ENCODE measurements at places on chromosomes 7 and 10.

GRCh38 chr7:82036146-82036886 lies 266.5 kb upstream of the HGF start:
- no peaks in the 10 kb centered on the region for H3K27me3 ChIP-seq
- H3K4me3 ChIP-seq = no peak overlapping the region
- no peak for DNase-seq
- no peak overlapping the region for H3K27ac ChIP-seq
- no peaks in the 10 kb centered on the region for H3K36me3 ChIP-seq
- H3K4me1 ChIP-seq = no peaks in the 10 kb centered on the region

- H3K27ac ChIP-seq = no peak overlapping the region
- no peaks in the 10 kb centered on the region for H3K27me3 ChIP-seq
- H3K4me3 ChIP-seq = no peak overlapping the region
- no peak for DNase-seq
- no peaks in the 10 kb centered on the region for H3K4me1 ChIP-seq
- peaks cover 10% of the 10 kb centered on the region for H3K36me3 ChIP-seq
Observed at GRCh38 chr10:97764519-97764931, 7.3 kb downstream of the SFRP5 start.

- H3K27me3 ChIP-seq = no peaks in the 10 kb centered on the region
- H3K4me3 ChIP-seq = no peak overlapping the region
- H3K36me3 ChIP-seq = no peaks in the 10 kb centered on the region
- DNase-seq = no peak
- H3K27ac ChIP-seq = no peak overlapping the region
Observed at GRCh38 chr7:146494952-146495596, 378.5 kb downstream of the CNTNAP2 start.

DNA sequence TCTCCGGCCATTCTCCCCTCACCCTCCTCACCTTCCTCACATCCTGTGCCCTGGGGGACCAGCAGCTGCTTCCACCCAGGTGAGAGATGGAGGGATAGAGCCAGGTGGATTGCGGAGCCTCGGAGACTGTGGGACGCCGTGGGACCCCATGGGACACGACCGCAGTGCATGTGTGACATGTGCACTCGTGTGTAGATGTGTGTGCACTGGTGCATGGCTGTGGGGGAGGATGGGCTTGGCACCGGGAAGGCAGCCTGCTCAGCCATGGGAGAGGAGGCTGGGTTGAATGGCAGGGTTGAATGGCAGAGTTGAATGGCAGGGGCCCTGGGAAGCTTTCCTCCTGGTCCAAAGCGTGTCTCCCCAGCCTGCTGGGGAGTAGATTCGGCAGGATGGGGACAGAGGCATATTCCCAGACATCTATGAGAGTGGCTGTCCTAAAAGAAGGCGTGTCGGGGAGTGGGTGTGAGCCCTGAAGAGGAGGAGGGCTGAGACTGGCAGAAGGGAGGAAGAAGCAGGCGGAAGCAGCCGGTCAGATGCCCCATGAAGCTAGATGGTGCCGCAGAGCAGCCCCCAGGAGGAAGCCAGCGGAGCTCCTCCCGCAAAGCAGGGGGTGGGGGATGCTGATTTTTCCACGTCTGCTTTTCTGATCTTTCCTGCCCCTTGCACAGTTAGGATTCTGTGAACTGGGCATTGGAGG lies 815 bp downstream of the GIMAP8 start:
- DNase-seq = no peak
- no peaks in the 10 kb centered on the region for H3K36me3 ChIP-seq
- peak overlapping the region; percentile 40 for H3K4me3 ChIP-seq
- H3K27ac ChIP-seq = peak overlapping the region; percentile 66
- no peaks in the 10 kb centered on the region for H3K27me3 ChIP-seq
- H3K4me1 ChIP-seq = peaks cover 16% of the 10 kb centered on the region

- DNase-seq = no peak
- no peaks in the 10 kb centered on the region for H3K36me3 ChIP-seq
- peaks cover 8% of the 10 kb centered on the region for H3K4me1 ChIP-seq
- no peaks in the 10 kb centered on the region for H3K27me3 ChIP-seq
- no peak overlapping the region for H3K4me3 ChIP-seq
Observed at GRCh38 chr10:3835770-3836169, 50.8 kb upstream of the KLF6 start.

- H3K27me3 ChIP-seq = no peaks in the 10 kb centered on the region
- H3K4me3 ChIP-seq = no peak overlapping the region
- H3K36me3 ChIP-seq = no peaks in the 10 kb centered on the region
- H3K4me1 ChIP-seq = peaks cover 5% of the 10 kb centered on the region
Observed at GRCh38 chr7:135710417-135711138, 17.4 kb downstream of the SLC13A4 start.

GRCh38 chr10:45399113-45399512 lies 25.1 kb downstream of the ALOX5 start:
- H3K36me3 ChIP-seq = no peaks in the 10 kb centered on the region
- no peak for DNase-seq
- H3K4me1 ChIP-seq = no peaks in the 10 kb centered on the region

DNA sequence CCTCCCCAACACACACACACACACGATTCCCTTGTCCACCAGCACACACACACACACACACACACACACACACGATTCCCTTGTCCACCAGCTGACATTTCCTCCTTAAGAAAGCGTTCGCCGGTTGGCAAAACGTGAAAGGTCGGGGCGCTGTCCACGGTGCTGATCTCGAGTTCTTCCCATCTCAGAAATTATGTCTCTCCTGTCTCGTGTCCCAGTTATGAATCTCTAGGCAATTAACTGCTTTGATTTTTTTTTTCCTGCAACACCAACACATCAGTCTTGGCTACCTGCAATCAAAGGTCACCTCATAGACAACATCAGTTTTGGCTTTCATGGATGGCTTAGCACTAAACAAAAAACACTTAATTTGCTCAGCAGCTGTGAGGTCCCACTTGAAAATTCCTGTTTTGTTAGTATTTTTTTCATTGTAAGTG lies 1.9 kb downstream of the INA start:
- no peak overlapping the region for H3K4me3 ChIP-seq
- H3K36me3 ChIP-seq = no peaks in the 10 kb centered on the region
- no peak overlapping the region for H3K27ac ChIP-seq
- peaks cover 16% of the 10 kb centered on the region for H3K4me1 ChIP-seq
- DNase-seq = no peak
- H3K27me3 ChIP-seq = peaks cover 20% of the 10 kb centered on the region

DNA sequence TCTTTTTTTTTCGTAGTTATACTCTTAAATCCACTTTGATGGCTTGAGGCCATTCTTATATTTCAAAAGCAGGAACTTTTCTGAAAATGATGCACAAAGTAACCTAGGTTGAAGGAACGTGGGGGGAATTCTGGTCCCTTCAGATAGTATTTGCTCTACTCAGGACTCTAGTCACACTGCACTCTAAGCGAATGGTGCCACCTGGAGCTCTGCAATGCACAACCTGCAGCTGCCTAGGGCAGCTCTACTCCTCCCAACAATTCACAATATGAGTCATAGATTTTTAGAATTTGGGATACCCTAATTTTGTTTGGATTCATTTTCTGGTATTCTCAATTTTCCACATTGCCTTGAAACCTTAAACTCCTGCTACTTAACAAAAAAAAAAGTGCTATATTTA lies 17.3 kb downstream of the SYPL1 start:
- peaks cover 15% of the 10 kb centered on the region for H3K4me1 ChIP-seq
- no peak overlapping the region for H3K27ac ChIP-seq
- peaks cover 64% of the 10 kb centered on the region for H3K36me3 ChIP-seq
- DNase-seq = no peak
- H3K4me3 ChIP-seq = no peak overlapping the region
- H3K27me3 ChIP-seq = no peaks in the 10 kb centered on the region
